ENCODE measurements at places on chromosomes 7 and 10.

DNA sequence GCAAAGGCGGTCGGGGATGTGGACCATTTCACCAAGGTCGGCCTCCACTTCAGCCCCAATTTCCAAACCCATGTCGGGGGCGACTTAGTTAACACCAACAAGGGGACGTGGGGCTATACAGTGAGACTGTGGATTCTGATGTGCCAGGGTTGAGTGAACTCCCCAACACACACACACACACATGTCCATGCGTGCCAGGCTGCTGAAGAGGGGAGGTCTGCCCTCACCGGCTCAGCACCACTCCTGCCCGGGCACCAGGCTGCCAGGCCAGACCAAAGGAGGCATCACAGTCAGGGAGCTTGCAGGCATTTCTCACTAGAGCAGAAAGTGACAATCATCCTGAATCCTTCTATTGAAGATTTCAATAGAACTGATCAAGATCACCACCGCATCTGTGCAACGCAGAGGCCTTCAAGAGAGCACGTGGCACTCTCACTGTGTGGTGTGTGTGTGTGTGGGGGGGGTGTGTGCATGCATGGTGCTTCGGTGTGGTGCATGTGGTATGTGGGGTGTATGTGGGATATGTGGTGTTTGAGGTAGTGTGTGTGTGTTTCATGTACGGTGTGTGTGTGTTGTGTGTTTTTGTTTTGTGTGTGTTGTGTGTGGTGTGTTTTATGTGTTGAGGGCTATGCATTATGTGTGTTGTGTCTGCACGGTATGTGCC is 403.5 kb upstream of the RNF32 start:
- DNase-seq: no peak

DNA sequence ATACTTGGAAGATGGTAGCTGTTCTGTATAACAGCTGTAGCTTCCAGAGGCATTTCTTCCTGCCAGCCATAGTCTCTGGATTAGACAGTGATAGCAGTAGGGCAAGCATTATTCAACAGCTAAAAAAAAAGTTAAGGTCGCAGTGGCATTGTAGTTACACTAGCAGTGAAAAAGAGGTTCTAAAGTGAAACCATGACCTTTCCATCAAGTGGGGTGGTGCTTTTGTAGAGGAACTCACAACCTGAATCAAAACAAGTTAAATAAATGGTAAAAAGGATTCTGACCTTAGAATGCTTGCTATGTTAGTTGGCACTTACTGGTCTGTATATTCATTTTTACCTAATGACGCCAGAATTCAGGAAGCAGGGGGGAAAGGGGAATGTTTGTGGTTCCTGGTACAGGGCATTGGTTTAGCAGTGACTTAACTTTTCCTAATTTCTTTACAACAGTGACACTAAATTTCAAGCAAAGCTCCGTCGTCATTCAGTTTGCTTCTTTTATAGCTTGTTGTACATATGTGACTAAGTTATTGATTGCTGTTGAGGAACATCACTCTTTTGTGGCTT is 55.0 kb downstream of the GBF1 start:
- no peak for DNase-seq

GRCh38 chr7:69002416-69002815 is 595.9 kb upstream of the AUTS2 start:
- DNase-seq: no peak

DNA sequence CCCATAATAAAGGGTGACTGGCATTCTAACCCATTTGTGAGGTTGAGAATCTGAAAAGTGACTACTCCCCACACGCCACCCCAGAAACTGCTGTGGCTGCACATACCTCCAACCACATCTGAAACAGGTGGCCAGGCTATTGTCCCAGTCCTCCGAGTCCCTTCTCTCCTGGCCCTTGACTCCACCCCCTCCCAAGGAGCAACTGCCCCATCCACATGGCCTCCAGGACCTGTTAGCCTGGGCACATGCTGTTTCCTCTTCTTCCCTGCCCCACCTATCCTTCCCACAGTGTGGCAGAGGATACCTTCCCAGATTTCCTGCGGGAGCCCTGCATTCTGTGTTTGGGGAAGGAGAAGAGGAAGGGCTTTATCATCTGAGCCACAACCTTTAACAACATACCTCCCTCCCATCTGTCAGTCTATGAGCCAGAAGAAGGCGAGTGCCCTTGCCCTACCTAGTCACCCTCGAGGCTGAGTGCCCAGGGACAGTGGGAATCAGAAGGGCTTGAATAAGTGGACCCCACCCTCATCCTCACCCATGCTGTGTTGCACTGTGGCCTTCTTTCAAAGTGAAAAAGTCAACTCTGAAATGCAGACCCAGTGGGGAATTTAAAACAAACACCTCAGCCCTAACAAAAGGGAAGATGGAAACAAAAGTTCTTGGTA is 11.9 kb downstream of the STEAP1B start:
- DNase-seq: no peak

GRCh38 chr10:49620841-49621378 is 7.1 kb downstream of the CHAT start:
- no peak for DNase-seq

- no peak for DNase-seq
Observed at GRCh38 chr7:138095972-138096935, 20.0 kb downstream of the AKR1D1 start.

- no peak for DNase-seq
Observed at GRCh38 chr10:122293156-122293960, 22.3 kb downstream of the BTBD16 start.

DNA sequence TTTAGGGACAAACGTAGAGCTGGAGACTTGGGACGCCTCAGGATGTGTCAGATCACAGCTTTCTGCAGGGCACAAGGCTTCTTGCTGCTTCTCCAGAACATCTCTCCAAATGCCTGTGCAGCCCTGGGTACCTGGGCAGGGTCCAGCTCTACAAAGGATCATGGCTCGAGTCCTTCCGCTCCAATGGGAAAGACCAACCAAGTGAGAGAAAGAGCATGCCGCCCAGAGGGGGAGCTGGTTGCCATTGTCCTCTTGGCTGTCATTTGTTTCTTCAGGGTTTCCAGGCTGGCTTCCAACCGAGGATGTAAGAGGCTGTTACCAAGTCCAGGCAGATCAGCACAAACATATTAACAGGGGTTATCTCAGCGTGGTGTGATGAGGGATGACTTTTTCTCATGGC is 5.6 kb upstream of the LEP start:
- DNase-seq: no peak
